ENCODE measurements at places on chromosomes 7 and 10. TPM values are rescaled to one million over a fixed set of nuclear protein-coding genes. Genes with fewer than 3 reads are reported as not detected.

DNA sequence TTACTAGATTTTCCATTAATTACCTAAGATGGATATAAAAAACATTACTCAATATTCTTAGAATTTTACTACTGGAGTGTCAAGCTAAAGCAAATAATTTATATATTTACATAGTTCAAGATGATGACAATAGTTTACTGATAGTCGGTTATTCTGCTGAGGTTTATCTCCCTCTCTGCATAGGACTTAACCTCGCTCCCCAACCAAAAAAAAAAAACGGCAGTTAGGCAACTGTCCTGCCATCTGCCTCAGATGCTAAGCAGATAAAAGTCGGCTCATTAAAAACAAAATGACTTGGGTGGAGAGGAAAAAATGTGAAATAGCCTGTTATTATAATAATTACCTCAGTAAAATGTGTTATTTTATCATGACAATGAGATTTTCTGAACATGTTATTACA, 14.0 kb upstream of the ITGB8 start:
- DNase-seq, result no peak

GRCh38 chr7:45581271-45581780, 7.2 kb downstream of the ADCY1 start:
- no peak for DNase-seq

DNA sequence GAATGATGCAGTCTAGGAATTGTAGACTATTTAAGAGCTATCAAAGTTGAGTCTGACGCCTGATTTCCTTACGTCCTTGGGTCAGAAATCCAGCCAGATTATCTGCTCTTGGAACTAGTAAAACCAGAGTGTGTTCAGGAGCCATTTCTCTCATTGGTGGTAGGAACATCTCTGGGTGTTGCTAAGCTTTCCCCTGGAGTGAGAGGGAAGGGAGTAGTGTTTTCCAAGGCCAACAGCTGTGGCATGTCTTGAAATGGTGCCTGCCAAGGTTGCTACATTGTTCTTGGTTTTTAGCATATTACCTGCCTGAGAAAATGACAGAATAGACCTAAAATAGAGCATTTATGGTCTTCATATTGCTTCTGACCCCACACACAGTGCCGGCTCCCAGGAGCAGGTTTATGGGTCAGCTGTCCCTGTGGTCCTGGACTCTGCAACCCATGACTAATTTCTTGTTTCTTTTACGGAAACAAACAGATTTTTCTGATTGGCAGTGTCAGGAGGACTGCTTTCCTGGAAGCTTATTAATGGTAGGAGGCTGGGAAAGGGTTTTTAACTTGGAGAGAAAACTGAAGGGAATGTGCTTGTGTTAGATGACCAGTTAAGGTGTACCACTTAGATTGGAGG, 17.5 kb downstream of the GBF1 start:
- DNase-seq, result no peak

UTF1 gene
- total RNA-seq, result not detected

PNLIPRP1 gene
- total RNA-seq, result not detected

ELOVL3 gene
- not detected for total RNA-seq
